HS-5 (cell line): ENCODE measurements at places on chromosomes 5 and 9.

- no peak for DNase-seq
These were observed 156.6 kb downstream of the MPDZ start for GRCh38 chr9:13122756-13123369.

GRCh38 chr9:131273146-131273855 lies 3.0 kb downstream of the FAM78A start:
- no peak for DNase-seq

DNA sequence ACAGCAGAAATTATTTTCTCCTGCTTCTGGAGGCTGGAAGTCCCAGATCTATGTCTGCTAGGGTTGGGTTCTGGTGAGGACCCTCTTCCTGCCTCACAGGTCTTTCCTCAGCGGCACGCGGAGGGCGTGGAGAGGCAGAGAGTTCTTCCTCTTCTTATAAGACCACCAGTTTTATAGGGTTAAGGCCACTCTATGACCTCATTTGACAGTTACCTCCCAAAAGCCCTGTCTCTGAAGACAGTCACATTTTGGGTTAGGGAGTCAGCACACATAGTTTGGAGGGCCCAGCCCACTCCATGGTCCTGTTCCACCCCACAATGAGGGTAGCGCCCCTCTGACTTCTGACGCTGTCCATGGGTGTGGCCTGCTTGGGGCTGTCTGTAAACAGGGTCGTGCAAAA lies 46.7 kb downstream of the TRIP13 start:
- DNase-seq: no peak

DNA sequence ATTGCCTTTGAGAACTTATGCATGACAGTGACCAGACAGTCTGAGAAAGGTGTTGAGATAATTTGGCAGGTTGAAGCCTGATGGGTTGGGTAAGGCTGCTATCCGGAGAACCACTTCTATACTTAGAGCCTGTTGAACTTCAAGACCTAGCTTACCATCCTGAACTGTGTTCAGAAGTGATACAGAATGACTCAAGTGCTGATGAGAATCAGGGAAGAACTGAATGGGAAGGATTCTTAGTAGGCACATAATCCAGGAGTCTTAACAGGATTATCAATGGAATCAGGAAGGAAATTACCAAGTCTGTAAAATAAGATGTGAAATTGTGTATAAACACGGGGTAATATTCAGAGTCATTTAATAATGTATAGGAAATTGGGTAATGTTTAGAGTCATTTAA lies 9.0 kb upstream of the PAPPA start:
- DNase-seq: no peak

DNA sequence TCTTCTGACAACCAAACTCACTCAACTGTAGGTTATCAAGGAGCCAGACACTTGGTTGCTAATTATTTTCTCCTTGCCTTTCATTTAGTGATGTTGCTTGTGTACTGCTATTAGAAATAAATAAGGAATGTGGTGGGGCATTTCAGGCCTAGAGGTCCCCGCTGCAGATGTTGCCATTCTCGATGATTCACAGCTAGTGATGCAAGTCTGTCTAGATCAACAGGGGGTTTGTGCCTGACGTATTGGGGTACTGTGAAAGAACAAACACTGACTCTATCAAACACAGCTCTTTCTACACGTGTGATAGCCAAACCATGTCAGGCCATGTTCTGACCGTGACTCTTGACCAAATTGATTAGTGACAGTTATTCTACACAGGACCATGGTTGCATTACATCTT lies 144.7 kb downstream of the OSTF1 start:
- no peak for DNase-seq

GRCh38 chr5:141669520-141669919 lies 12.5 kb downstream of the ARAP3 start:
- no peak for DNase-seq

- DNase-seq: no peak
These were observed 84.0 kb downstream of the HSD17B3 start for GRCh38 chr9:96217754-96218693.

DNA sequence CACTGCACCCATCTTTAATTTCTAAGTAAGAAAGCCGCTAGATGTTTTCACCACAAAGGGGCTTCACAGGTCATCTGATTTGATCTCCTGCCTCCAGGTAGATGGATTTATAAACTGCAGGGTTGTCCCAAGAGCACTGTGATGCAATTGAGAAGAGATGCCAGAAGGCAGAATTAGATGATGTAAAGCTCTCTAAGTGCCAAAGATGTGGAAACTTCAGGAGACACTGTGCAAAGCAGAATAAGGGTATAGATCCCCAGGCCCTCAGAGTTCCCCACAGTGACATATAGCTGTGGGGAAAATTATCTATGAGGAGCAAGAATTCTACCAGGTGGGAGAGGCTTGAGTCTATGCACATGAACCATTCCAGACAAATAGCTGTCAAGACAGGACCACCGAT lies 90.5 kb downstream of the FSTL4 start:
- no peak for DNase-seq
